ENCODE measurements at places on chromosomes 16 and 17.
A peak's percentile ranks its signal among the peaks of the same experiment; 100 is the strongest.

DNA sequence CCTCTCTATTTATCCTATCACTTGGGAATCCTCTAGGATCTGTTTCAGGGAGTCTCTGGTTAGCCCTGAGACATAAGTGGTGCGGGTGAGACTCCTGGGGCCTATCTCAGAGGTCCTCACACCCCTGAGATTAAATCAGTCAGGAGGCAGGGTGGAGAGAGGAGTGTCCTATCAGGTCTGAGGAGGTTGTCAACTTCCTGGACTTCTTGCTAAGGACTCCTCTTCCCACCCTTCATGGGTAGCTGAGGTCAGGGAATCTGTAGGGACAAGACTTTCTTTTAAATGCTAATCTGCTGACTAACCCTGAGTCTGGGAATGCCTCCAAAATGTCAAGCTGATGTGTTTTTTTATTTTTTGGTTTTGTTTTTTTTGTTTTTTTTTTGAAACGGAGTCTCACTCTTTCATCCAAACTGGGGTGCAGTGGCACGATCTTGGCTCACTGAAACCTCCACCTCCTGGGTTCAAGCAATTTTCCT lies 6.6 kb upstream of the ARMC5 start:
- no peak for DNase-seq

DNA sequence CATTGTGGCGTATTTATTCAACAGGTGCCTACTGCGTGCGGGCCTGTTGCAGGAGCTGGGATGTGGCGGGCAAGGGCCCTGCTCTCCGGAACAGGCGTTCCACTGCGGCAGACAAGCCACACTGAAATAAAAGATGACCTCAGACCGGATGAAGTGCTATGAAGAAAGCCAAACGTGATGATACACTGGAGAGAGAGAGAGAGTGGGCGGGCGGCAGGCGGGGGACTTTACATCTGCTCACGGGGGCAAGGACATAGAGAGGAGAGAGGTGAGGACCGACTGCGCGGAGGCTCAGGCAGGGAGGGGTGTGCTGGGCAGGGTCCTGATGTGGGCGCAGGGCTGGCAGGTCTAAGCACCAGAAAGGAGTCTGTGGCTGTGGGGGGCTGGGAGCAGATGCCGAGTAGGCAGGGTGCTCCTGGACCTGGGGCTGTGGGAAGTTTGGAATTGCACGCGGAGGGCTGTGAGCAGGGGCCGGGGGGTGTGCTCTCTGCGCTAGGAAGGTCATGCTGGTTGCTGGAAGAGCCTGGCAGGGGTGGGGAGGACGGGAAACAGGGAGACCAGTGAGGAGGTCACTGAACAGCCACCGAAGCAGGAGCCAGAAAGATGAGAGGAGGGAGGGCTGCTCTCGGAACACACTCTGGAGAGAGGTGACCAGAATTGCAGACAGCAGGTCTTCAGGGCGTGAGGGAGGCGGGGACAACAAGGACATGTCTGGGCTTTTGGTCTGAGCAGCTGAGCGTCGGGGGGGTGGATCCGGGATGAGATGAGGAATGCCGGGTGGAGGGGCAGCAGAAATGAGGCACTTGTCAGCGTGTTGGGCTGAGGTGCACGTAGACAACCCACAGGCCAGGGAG lies 9.9 kb downstream of the MXRA7 start:
- DNase-seq, result peak; percentile 90

GRCh38 chr17:74822335-74822938 lies 37.2 kb downstream of the GRIN2C start:
- DNase-seq, result no peak

GRCh38 chr16:14672403-14672971 lies 21.6 kb downstream of the PLA2G10 start:
- DNase-seq, result no peak

GRCh38 chr16:10180771-10181163 lies 1.5 kb downstream of the GRIN2A start:
- DNase-seq, result no peak

DNA sequence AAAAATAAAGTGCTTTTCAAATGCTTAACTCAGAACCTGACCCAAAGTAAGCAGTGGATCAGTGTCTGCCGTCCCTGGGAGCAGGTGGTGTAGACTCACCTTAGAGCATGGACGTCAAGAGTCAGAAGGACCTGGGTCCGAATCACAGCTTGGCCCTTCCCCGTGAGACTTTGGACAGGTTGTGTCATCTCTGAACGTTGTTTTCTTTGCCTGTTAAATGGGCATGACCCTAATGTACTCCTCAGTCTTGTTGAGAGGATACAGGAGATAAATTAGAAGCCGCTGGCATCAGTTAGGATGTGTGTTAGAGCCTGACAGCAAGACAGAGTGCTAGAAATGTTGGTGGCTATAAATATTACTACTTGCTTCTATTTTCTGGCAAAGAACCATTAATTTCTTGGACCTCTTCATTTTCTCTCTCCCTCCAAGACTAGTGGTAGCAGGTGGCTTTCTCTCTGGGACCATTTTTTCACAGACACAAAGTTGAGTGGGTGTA lies 68.8 kb downstream of the RAB11FIP4 start:
- DNase-seq, result no peak

DNA sequence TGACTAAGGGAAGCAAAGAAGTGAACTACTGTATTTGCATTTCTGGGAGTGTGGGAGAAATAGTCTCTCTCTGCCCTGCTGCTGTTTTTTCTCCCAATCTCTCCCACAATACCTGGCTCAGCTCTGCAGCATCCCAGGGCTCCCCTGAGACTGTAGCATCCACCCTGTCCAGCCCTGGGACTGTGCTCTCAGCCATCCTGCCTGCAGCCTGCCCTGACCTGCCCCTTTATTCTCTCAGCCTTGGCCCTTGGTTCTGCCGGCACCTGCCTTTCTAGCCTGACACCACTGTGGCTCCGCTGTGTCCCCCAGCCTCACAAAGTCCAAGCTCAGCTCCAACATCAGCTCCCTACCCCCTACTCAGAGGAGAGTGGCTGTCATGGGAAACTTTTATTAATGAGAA lies 1.9 kb downstream of the PDILT start:
- DNase-seq, result no peak

DNA sequence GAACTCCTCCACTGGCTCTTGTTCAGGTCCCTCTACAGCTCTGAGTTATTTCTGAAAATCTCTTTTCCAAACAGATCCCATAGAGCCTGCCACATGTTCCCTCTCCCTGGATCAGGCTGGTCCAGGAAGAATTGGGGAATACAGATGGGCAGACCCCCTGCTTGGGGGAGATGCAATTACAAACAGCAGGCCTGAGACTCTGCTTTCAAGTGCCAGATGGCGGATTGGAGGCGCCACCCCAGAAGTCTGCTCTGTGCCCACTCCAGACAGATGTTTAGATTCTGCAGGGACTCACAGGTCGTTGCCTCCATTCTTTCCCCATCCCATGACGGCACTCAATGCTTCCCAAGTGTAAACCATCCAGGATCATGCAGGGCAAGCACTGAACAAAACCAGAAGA lies 316.6 kb downstream of the SLC39A11 start:
- DNase-seq, result no peak

DNA sequence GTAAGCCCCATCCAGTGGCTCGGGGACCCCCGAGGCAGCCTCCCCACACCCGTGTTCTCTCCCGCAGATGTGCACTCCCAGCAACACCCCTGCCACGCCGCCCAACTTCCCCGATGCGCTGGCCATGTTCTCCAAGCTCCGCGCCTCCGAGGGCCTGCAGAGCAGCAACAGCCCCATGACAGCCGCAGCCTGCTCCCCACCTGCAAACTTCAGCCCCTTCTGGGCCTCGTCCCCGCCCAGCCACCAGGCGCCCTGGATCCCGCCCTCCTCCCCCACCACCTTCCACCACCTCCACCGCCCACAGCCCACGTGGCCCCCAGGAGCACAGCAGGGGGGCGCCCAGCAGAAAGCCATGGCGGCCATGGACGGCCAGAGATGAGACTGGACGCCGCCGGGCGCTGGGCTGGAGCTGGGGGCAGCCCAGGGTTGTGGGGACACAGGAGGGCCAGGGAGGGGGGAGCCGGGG lies 5.0 kb downstream of the UBALD2 start:
- no peak for DNase-seq

GRCh38 chr16:19179546-19180490 lies 11.8 kb downstream of the SYT17 start:
- peak; percentile 93 for DNase-seq

DNA sequence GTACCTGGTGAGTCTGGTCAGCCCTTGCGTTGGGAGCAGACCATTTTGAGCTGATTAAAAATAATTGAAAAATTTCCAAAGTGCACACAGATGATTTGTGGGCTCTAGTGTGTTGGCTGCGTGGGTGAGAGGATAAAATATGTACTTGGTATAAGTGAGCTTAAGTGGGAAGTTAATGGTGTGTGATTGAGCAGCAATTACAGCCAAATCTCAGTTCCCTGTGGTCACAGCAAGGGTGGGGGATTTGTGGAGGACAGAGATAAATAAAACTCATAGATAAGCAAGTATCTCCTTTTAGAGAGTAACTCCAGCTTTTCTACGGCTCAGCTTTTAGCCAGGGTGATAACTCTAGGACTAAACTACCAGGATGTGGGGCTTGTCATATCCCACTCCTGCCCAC lies 390.4 kb downstream of the UTP18 start:
- DNase-seq, result no peak

DNA sequence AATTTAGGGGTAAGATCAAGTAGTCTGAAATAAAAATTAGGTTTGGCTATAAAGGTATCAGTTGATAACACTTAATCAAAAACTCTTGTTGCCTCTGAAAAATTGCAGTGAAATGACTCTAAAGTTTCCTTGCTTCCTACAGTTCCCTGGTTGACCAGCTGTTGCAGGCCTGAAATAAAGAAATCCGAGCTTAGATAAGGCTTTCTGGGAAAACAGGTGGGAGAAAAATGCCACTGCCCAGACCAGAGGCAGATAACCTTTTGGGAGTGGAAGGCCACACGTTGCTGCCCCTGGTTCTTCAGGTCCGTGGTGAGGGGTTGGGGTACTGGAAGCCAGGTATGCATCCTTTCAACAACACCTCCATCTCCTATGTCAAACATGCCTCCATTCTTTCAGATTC lies 111.3 kb downstream of the HS3ST3A1 start:
- DNase-seq, result no peak

DNA sequence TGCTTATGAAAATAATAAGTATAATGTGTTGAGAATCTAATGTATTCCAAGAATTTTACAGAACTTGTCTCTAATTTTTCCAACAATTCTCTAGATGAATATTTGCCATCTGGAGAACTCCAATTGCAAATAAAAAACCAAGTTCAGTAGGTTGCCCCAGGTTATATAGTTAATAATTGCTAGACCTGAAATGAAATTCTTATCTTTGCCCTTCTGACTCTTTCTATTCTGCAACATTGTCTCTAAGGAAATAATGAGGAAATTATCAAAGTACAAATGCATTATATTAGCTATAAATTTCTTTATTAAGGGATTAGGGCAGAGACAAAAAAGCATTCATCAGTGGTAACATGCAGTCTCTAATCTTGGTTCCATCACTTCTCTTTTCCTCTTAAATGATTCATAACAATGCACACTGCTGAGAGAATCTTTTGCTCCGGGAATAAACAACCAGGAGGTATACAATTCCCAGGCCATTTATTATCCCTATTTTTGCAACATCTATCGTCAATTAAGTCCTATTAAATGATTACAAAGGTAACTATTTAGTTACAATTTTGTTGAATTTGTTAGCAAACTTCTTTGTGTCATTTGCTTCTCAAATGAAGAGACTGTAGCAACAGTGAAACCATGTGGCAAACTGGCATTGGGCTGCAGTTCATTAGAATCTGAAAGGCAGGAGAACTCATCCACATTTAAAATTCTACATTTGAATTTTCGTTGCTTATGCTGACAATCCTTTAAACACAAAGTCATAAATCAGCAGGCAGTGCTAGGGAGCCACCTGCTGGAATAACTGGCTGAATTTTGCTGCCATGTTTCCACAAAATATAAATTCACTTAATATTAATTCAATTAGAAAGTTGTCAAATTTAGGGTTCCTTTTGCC lies 349.6 kb downstream of the KIF2B start:
- peak; percentile 55 for DNase-seq

All from NCI-H510A treated with DMSO at 0.1 percent for 48 hours (cell line).